ENCODE measurements at places on chromosomes 3 and 15.
A peak's percentile ranks its signal among the peaks of the same experiment; 100 is the strongest.

- DNase-seq, result no peak
Observed at GRCh38 chr3:22176911-22177310, 425.9 kb upstream of the ZNF385D start.

DNA sequence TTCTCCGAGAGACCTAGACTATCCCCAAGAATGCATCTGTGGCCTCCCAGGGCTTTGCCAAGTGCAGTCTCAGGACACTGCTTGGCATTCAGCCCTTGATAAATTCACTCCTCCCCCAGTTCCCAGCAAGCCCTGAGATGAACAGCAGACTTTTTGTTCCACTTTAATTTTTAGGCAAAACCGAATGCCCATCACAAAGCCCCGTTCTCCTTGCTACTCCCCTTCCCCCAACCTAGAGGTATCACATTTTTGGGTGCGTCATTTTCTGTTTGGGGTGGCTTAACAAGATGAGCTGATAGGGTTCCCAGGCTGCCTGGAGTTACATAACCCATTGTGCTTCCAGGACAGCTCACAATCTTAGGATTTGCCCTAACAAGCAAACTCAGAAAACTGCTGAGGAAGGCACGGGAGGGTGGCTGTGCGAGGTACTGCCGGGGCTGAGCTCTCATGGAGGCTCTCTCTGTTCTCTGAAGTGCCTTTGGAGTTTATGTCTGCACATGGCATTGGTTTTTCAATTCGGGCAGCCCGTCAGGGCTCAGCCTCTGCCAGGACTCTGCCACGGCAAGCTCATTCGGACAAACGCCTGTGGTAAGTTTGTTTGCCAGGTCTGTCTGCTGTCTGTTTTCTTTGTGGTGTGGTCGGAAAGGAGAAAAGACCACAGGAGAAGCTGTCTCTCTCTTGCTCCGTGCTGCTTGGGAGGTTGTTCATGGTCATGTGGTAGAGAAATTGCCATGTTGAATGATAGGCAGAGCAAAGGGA is at the start of gene TRAK1:
TSS of gene TRAK1 (plus strand) at position 385 of the 759 bp plus-strand sequence. CDS start at position 498, 113 bp downstream.
- DNase-seq, result no peak

- DNase-seq, result no peak
Observed at GRCh38 chr3:8984081-8984480, 20.8 kb upstream of the RAD18 start.

DNA sequence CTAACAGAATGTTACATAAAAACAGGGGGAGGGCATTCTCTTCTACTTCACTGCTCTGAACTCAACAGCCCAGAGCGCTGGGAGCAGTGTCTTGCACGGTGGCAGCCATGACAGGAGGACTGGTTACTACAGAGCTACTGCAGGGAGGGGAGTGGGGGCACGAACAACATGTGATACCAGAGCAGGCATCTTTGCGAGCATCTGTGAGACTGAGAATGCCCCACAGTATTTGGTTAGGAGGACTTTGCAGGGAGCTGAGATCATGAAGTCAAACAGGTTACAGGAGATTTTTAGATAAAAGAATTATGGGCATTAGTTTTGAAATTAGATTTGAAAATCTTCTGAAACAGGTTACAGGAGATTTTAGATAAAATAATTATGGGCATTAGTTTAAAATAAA is 58.8 kb upstream of the GOLGA8B start:
- DNase-seq, result no peak

DNA sequence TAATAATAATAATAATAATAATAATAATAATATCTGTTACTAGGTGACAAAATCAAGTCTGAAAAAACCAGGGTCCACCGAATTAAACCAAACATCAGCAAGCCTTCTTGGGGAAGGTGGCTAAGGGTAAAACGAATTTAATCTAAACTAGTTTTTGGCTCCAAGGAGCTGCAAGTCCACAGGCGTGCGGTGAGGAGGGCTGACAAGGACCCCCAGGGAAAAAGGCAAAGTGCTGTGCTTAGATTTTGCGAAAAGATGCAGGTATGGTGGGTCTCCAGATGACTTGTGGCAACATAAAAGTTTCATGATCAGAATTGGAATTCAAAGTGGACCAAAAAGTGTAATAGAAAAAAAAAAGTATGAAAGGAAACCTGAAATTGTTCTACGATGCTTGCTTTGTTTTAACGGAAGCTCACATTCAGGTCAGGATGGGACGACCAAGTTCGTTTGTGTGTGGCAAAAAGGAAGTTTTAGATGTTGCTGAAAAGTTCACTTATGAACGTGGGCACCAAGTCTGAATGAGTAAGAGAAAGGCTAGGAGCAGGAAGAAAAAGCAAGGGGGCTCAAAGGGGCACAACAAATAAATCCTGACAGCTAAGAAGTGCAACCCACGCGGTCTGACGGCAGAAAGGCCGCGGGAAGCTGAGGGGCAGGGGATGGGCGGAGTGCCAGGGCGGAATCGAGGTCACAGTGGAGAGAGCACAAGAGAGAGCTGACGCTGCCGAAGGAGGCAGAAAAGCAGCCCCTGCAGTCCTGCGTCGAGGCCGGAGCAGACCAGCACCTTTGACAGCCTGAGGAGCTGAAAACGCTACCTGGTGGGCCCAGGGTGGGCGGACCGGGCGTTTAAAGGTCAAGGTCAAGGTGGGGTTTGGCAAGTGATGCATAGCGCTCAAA is 1.1 kb downstream of the WDR82 start:
- DNase-seq, result peak; percentile 60

DNA sequence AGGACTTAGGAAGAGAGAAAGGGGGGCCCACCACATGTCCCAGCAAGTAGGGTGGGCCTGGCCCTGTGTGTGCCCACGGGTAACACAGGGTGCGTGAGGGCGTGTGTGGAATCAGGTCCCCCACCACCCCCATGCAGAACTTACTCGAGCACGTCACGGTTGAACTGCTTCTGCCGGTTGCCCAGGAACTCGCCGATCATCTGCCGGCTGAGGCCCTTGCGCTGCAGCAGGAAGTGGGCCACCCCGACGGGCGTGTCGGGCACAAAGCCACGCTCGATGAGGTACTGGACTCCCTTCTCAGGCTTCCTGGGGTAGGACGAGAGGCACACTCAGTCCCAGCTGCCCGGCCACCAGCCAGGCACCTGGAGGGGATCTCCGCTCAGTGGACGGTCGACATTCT is 83.1 kb upstream of the RPL32 start:
- DNase-seq, result no peak

DNA sequence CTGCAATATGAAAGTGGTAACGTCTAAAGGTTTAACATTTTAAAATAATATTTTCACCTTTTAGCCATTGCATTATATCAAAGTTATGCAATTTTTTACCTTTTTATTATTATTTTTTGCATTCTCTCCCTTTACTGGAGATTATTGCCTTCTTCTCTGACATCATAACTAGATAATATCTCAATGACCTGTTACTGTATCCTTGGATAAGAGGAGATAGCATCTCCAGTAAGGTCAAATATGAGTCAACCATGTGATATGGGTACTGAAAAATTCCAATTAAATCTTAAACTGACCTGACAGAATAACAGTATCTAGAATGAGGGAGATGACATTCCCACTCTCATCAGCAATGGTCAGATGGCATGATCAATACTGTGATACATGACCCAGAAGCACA is 108.3 kb downstream of the ZBTB20 start:
- DNase-seq, result no peak

- no peak for DNase-seq
Observed at GRCh38 chr15:29437888-29438702, 168.5 kb upstream of the NSMCE3 start.

GRCh38 chr3:191721390-191721861 is 260.5 kb downstream of the PYDC2 start:
- no peak for DNase-seq

DNA sequence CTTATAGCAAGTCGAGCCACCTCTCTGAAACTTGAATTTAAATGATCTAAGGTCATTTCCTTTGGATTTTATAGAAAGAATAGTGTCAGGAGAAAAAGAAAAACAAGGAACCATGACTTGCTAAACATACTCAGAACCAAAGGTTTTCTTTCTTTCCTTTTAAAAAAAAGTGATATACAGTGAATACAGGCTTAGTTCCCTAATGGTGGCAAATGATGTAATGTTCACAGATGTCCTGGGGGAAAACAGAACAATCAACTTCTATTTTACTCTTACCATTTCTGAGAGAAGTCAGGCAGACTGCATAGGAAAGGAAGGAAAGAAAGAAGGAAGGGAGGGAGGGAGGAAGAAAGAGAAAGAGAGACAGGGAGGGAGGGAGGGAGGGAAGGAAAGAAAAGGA is 56.5 kb downstream of the ST6GAL1 start:
- no peak for DNase-seq

GRCh38 chr3:55161231-55161630 is 233.4 kb upstream of the LRTM1 start:
- DNase-seq, result no peak

DNA sequence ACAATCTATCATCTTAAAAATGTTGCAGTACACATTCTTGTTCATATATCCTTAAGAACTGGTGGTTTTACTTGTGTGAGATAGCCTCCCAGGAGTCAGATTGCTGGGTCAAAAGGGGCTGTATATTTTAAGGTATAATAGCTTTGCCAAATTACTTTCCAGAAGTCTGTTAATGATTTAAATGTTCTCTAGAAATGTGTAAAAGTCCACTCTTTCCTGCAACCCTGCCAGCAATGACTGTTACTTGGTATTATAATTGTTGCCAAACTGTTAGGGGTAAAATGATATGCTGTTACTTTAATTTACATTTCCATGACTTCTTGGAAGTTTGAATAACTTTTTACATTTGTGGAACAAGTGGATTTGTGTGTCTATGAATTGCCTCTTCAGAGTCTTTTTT is 170.8 kb downstream of the SLC9A9 start:
- no peak for DNase-seq

GRCh38 chr3:129318921-129319320 is 40.3 kb downstream of the HMCES start:
- DNase-seq, result no peak

DNA sequence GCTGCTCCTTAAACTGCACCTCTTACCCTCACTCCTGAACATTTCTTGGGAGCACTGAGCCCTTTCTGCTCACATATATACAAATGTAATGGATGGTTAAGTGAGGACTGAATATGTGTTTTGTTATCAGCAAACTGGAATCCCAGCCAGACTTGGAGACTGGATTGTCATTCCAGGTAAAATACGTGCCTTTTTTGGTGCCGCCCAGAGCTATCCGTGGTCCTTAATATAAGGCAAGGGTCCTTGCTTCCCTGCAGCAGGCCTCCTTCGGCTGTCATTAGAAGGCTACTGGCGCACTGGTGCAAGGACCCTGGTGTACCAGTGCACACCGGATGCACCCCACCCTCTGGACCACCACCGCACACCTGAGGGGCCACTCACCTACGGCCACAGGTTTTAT is 1.1 kb upstream of the GABRB3 start:
- no peak for DNase-seq

DNA sequence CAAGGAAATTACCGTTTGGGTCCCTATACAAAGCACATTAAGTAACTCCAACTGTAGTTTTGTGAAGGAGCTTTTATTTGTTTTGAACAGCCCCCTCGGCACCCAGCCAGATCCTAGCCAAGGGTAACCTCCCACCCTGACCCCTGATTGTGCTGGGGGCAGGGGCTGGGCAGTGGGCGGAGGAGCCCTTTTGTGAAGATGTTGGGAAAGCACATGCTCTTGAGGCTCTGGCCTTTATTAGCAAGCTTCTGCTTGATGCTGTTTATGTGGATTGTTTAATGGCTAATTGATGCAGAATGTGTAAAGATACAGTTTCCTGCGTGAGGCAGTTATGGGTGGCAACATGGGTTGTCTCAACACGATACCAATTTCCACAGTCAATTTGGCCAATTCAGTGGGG is 136.5 kb downstream of the MAP2K5 start:
- no peak for DNase-seq

DNA sequence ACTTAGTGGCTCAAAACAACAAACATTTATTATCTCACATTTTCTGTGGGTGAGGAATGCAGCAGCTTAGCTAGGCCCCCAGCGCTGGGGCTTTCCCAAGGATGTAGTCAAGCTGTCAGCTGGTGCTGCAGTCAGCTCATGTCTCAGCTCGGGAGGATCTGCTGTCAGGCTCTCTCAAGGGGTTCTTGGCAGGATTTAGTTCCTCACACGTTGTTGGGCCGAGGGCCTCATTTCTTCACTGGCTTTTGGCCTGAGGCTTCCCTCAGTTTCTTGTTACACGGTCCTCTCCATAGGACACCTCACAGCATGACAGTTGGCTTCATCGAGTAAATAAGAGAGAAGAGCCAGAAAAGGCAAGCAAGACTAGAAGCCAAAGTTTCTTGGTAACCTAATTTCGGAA is 13.7 kb upstream of the U2SURP start:
- DNase-seq, result no peak

DNA sequence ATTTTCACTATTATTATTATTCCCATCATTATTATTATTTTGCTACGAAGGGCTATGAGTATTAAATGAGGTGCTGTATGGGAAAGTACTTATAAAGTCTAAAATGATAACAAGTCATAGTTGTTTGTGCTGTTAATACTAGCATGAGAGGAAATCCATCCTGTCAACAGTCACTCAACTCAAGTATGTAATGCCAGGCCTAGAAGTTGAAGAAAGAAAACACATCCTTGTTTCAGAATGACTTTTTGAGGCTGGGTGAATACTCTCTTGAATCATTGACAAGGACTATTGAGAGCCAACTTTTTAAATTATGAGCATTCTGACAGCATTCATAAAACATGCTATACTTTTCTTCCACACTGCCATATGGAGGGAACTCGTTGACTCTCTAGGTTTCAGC is 60.9 kb upstream of the ATP13A5 start:
- DNase-seq, result no peak

- DNase-seq, result no peak
Observed at GRCh38 chr15:65732698-65733097, 59.4 kb downstream of the DENND4A start.

- no peak for DNase-seq
Observed at GRCh38 chr3:27138005-27138404, 231.2 kb downstream of the NEK10 start.

GRCh38 chr3:24261521-24261920 is 233.1 kb downstream of the THRB start:
- no peak for DNase-seq

DNA sequence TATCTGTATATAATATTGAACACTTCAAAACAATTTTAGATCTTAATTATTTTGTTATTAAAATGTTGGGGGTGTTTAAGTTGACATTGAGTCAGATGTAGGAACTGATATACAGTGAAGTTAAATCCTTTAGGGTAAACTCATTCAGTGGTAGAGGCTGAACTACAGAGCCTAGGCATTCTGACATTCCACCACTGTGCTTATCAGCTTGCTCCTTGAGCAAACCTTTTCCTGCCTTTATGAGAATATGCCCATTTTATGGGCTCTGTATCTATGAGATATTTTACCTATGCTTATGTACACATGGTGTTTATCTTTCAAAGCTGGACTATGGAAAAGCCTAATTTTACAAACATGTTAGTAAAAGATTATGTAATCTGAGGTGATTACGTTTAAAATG is 407.5 kb downstream of the ZBTB20 start:
- DNase-seq, result no peak

DNA sequence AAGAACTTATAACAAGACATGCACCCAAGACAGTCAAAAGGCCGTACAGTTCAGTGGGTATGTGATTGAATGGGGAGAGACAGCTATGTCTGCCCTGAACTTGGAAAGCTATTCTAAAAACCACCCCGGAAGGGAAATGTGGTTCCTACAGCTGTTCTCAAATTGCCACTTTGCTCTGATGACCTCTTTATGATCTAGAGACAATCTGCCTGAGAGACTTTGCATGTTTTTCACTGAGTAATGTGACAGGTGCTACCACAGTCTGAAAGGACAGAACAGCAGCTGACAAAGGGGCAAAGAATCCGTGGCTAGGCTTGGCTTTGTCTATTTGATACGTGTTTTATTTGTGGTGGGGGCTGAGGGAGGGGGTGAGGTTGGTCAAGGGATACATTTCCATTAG is 148.3 kb upstream of the NPHP3 start:
- no peak for DNase-seq
